ENCODE measurements at places on chromosomes 7 and 10. TPM values are rescaled to one million over a fixed set of nuclear protein-coding genes. Genes with fewer than 3 reads are reported as not detected.

Gene PRRT4
- 0.22 TPM for total RNA-seq

Gene TAF5
- 5.9 TPM for total RNA-seq

- no peaks in the 10 kb centered on the region for H3K27me3 ChIP-seq
- no peaks in the 10 kb centered on the region for H3K4me1 ChIP-seq
- DNase-seq, result no peak
- no peak overlapping the region for H3K27ac ChIP-seq
Observed at GRCh38 chr10:28105561-28105960, 106.7 kb upstream of the ODAD2 start.

Gene TMEM229A
- total RNA-seq, result not detected

- DNase-seq, result no peak
- H3K27me3 ChIP-seq, result no peaks in the 10 kb centered on the region
- no peak overlapping the region for H3K4me3 ChIP-seq
- H3K4me1 ChIP-seq, result no peaks in the 10 kb centered on the region
Observed at GRCh38 chr7:37116093-37116701, 332.5 kb downstream of the ELMO1 start.

- no peak overlapping the region for H3K4me3 ChIP-seq
- H3K27me3 ChIP-seq, result no peaks in the 10 kb centered on the region
- H3K36me3 ChIP-seq, result no peaks in the 10 kb centered on the region
- no peak for DNase-seq
Observed at GRCh38 chr7:115135769-115136410, 214.0 kb downstream of the MDFIC start.

Gene BCCIP
- 66.5 TPM for total RNA-seq

Gene SPDYE5
- total RNA-seq, result not detected

Gene LIPN
- total RNA-seq, result not detected

DNA sequence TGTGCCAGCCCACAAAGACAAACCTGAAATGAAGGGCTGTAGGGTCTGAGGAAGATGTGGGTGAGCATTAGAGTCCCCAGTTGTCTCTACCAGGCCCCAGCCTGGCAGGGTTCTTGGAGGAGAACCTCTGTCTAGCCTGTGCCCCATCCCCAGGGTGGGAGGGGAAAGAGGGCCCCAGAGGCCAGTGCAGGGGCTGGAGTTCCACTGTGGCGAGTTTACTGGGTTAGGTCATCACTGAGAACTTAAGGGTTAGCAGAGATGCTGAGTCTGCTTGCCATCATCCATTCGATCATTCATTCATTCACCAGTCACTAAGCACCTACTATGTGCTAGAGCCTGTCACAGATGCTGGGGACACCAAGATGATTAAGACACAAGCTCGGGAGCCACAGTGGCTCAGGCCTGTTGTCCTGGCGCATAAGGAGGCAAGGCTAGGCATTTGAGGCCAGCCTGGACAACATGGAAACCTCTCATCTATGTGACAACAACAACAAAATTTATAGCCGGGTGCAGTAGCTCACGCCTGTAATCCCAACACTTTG, 2.6 kb downstream of the ANKRD2 start:
- H3K27me3 ChIP-seq, result no peaks in the 10 kb centered on the region
- no peak overlapping the region for H3K4me3 ChIP-seq
- no peak for DNase-seq
- H3K4me1 ChIP-seq, result peaks cover 55% of the 10 kb centered on the region

Gene USP54
- total RNA-seq, result 89.8 TPM

DNA sequence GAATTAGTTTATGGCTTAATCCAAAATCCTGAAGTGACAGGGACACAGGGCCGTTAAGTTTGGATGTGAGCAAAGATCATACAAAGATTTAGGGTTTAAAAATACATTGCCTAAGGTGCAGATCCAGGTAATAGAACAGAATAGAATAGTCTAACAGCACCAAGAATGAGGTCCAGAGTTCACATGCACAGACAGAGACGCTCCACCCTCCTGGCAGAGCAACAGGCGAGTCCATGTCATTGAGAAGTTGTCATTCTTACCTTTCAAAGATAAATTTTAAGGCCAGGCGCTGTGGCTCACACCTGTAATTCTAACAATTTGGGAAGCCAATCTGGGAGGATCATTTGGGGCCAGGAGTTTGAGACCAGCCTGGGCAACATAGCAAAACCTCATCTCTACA, 209.1 kb upstream of the AUTS2 start:
- H3K27me3 ChIP-seq, result no peaks in the 10 kb centered on the region
- no peak overlapping the region for H3K27ac ChIP-seq
- no peak for DNase-seq

DNA sequence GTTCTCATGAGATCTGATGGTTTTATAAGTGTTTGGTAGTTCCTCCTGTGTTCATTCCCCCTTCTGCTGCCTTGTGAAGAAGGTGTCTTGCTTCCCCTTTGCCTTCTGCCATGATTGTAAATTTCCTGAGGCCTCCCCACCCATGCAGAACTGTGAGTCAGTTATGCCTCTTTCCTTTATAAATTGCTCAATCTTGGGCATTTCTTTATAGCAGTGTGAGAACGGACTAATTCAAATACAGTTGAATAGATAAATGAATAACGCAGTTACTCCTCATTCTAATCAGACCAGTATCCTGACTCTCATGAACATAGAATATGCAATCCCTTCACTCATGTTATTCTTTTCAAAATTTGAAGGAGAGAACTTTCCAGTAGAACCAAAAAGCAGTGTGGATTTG, 375.0 kb upstream of the FZD8 start:
- no peak overlapping the region for H3K4me3 ChIP-seq
- H3K27me3 ChIP-seq, result no peaks in the 10 kb centered on the region
- no peak for DNase-seq
- H3K27ac ChIP-seq, result no peak overlapping the region
- H3K4me1 ChIP-seq, result no peaks in the 10 kb centered on the region
- H3K36me3 ChIP-seq, result no peaks in the 10 kb centered on the region

Gene ALKBH4
- 12.5 TPM for total RNA-seq

Gene PNLIPRP2
- total RNA-seq, result not detected

DNA sequence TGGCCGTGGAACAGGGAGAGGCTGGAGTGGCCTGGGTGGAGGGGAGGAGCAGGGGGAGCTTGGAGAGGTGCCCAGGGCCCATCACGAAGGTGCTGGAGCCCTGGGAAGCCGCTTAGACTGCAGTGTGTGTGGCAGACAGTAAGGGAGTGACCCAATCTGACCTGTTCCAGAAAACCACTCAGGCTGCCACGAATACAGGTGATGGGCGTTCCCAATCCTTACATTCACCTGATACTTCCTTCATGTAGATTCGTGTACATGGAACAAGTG, 161.7 kb downstream of the SVIL start:
- no peak for DNase-seq
- no peaks in the 10 kb centered on the region for H3K27me3 ChIP-seq
- H3K27ac ChIP-seq, result peak overlapping the region; percentile 86
- no peaks in the 10 kb centered on the region for H3K36me3 ChIP-seq
- peaks cover 64% of the 10 kb centered on the region for H3K4me1 ChIP-seq

Gene TYW1B
- total RNA-seq, result 2.5 TPM

DNA sequence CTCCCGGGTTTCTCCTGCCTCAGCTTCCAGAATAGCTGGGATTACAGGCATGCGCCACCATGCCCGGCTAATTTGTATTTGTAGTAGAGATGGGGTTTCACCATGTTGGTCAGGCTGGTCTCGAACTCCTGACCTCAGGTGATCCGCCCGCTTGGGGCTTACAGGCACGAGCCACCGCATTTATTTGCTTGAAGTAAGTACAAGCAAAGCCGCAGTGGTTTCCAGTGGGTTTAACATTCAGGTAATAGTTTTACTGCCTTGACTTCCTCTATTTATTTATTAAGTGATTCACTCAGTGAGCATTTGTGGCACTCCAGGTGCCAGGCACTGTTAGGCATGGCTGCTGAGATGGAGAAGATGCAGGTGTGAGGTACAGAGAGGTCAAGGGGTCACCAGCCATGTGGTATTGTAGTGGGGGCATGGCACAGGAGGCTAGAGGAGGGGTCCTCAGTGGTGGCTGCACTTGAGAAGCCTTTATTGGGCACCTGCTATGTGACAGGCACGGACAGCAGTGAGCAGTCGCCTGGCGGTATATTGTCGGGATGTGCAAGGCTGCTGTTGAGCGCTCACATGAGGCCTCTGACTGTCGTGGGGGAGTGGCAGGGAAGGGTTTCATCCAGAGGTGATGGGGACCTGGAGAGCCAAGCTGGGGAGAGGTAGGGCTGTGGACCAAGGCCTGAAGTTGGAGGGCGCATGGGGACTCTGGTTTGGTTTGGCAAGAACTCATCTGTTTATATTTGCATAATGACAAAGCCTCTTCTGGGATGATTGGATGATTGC, 54.9 kb downstream of the DOCK1 start:
- no peaks in the 10 kb centered on the region for H3K27me3 ChIP-seq
- H3K27ac ChIP-seq, result no peak overlapping the region
- H3K4me1 ChIP-seq, result no peaks in the 10 kb centered on the region
- no peak overlapping the region for H3K4me3 ChIP-seq
- no peaks in the 10 kb centered on the region for H3K36me3 ChIP-seq
- DNase-seq, result no peak

Gene RAB19
- not detected for total RNA-seq

DNA sequence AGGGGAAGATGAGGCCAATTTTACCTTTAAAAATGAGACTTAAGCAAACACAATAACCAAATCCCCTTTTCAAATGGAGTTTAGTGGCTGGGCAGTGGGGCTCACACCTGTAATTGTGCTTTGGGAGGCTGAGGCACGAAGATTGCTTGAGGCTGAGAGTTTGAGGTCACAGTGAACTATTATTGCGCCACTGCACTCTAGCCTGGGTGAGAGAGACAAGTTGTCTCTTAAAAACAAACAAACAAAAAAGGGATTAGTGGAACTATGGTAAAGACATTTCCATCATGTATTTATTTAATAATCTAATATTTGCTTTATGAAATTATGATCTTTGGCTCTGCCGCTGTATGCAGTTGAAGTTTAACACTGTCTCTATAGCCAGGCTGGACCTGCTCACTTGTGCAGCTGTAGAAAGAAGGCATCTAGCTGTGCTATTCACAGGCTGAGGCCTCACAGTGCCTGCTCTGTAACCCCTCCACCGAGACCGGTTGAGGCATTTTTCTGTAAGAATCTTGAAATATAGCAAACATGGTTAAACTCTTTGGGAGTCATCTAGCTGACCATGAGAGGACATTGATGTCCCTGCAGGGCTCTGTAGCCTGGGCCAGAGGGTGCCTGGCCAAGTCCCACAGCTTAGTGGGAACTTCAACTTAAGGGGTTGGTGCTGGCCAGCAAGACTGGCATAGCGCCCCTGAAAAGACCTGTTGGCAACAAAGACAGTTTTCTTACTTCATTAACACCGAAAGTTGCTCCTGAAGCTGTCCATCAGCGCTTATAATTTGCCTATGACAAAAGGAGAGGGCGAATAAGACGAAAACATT, 131.8 kb downstream of the BMPER start:
- H3K27ac ChIP-seq, result no peak overlapping the region
- H3K4me1 ChIP-seq, result no peaks in the 10 kb centered on the region

Gene VAX1
- total RNA-seq, result not detected

GRCh38 chr7:30699706-30700495, 17.6 kb upstream of the CRHR2 start:
- no peaks in the 10 kb centered on the region for H3K27me3 ChIP-seq
- no peak overlapping the region for H3K4me3 ChIP-seq
- H3K27ac ChIP-seq, result no peak overlapping the region
- H3K4me1 ChIP-seq, result peaks cover 8% of the 10 kb centered on the region
- no peak for DNase-seq

Gene SYT15
- 0.36 TPM for total RNA-seq

DNA sequence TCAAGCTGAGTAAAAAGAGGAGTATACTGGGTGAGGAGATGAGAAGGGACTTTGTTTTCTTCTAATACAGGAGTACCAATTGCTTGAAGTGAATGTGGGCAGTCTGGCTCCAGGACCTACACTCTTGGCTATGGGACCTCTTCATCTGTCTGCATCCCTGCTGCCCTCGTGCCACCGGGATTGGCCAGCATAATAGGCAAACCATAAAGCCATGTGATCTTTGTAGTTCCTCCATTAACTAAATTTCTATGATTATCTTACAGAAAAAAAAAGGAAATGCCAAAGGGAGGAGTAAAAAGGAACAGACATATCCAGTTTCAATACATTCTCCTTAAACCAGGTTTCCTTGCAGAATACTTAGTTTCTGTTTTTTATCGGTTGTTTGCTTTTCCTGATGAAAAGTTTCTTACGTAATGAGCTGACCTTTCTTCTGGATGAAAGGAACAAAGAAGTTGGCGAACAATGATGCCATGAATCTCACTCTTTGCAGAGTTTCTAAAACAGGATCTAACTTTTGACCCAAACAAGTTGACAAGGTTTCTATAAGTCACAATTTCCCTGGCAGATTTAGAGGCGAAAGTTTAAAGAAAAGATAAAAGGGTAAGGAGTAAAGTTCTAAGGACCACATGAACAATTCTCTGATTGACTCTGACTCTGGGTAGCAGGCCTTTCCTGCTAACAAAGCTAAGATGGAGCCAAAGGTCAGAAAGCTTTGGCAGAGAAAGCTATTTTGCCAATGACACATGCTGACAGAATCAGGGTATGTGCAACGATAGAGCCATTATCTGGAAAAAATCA, 54.1 kb downstream of the LAMB1 start:
- H3K27ac ChIP-seq, result no peak overlapping the region
- no peaks in the 10 kb centered on the region for H3K27me3 ChIP-seq
- no peak overlapping the region for H3K4me3 ChIP-seq
- no peaks in the 10 kb centered on the region for H3K4me1 ChIP-seq
- DNase-seq, result no peak

Gene NAT16
- not detected for total RNA-seq

DNA sequence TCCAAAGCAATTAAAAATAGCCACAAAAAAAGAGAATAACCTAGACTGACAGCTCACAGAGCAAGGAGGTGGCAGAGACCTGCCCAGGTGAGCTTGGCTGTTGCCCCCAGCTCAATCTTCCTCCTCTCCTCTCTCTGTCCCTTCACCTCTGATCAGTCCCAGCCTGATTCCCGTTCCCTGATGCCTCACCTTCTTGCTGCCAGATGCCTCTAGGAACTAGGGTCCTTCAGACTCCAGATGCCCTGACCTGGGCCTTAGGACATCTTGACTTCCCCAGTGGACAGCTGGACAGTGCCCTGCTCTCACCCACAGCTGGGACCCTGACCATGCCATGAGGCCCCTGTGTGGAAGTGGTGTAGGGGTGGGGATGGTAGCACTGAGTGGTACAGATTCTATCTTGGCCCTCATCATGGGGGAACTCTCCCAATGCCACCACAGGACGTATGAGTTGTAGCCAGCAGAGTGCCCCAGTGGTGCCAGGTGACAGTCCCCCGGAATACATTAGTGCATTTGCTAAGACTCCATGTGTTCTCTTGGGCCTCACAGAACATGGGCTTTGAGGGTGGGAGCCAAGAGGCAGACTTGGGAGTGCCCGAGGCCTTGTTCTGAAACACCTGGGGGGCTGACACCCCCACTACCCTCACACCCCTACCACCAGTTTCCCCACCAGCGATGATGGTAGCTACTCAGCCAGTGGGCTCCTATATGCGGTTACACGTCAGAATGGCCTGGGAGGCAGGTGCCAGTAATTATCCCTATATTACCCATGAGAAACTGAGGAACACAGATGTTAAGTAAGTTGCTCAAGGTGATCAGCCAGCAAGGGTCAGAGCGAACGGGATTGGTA, 2.0 kb downstream of the DEPP1 start:
- peak overlapping the region; percentile 81 for H3K4me3 ChIP-seq
- peaks cover 65% of the 10 kb centered on the region for H3K4me1 ChIP-seq
- H3K36me3 ChIP-seq, result peaks cover 14% of the 10 kb centered on the region
- peak overlapping the region; percentile 89 for H3K27ac ChIP-seq

GRCh38 chr10:5466451-5467206, 32.7 kb downstream of the CALML5 start:
- no peaks in the 10 kb centered on the region for H3K4me1 ChIP-seq
- no peaks in the 10 kb centered on the region for H3K36me3 ChIP-seq
- H3K4me3 ChIP-seq, result no peak overlapping the region

- H3K27ac ChIP-seq, result peak overlapping the region; percentile 93
- no peak for DNase-seq
- peaks cover 41% of the 10 kb centered on the region for H3K36me3 ChIP-seq
Observed at GRCh38 chr10:43647576-43647975, 1.1 kb downstream of the ZNF32 start.

Data from gastrocnemius medialis (tissue), 4 donors.